ENCODE measurements at places on chromosomes 16 and 17. TPM values are rescaled to one million over a fixed set of nuclear protein-coding genes. Genes with fewer than 3 reads are reported as not detected.

Gene TMEM100
- 0.97 TPM for total RNA-seq

Gene DHRS7B
- total RNA-seq, result 26.1 TPM

Gene KCNH4
- total RNA-seq, result not detected

Gene NUBP1
- 29.0 TPM for total RNA-seq

Gene SECTM1
- 0.65 TPM for total RNA-seq

Gene SHISA9
- not detected for total RNA-seq

Gene FOXN1
- total RNA-seq, result not detected

All from epithelial cell of umbilical artery (primary cell).